CD4-positive, alpha-beta T cell treated with Interleukin-21 for 1 hour (primary cell): ENCODE measurements at places on chromosomes 16 and 17.

- DNase-seq, result no peak
Observed at GRCh38 chr17:30337393-30337999, 3.6 kb upstream of the TMIGD1 start.

DNA sequence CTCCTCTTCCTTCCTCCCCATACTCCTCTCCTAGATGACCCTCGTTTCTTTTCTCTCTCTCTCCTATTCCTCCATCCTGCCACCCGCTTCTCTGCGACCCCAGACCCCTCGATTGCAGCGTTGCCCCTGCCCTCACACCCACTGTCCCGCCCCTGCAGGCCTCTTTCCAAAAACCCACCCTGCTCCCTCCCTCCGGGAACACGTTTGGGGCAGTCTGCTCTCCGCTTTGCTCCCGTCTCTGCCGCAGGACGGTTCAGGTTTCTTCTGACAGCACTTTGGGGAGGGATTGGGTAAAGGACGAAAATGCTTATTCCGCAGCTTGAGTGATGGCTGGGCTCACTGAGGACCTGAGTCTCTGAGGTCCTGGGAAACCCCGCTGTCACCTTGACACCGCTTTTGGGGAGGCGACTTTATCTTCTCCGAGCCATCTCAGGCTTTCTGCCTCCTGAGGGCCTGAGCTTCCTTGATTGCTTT lies 690 bp downstream of the NDE1 start:
- DNase-seq, result peak; percentile 65

- DNase-seq, result no peak
Observed at GRCh38 chr17:68567035-68567434, 34.1 kb downstream of the FAM20A start.

DNA sequence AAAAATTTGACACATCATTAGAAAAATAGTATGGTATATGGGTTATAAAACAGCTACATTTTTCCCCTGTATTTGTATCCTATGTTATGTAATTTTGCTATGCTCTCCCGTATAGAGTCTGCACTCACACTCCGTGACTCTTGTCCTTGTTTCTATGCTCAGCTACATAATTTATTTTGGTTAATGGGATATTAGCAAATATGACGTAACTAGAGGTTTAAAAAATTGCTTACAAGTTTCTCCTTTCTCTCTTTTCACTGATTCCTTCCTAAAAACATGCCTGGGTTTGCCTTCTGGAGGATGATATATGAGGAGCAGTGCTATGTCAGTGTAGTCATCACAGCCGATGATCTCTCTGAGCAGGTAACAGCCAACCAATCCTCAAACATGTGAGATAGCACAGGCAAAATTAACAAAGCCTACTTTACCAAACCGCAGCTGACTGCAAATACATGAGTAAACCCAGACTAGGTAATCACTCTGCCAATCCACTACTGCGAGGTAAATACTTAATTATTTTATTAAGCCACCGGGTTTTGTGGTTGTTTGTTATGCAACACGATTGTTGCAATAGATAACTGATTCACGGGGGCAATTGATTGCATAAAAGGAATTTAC lies 126.9 kb downstream of the KIF2B start:
- DNase-seq, result no peak

GRCh38 chr16:78428193-78428592 lies 328.7 kb downstream of the WWOX start:
- no peak for DNase-seq

DNA sequence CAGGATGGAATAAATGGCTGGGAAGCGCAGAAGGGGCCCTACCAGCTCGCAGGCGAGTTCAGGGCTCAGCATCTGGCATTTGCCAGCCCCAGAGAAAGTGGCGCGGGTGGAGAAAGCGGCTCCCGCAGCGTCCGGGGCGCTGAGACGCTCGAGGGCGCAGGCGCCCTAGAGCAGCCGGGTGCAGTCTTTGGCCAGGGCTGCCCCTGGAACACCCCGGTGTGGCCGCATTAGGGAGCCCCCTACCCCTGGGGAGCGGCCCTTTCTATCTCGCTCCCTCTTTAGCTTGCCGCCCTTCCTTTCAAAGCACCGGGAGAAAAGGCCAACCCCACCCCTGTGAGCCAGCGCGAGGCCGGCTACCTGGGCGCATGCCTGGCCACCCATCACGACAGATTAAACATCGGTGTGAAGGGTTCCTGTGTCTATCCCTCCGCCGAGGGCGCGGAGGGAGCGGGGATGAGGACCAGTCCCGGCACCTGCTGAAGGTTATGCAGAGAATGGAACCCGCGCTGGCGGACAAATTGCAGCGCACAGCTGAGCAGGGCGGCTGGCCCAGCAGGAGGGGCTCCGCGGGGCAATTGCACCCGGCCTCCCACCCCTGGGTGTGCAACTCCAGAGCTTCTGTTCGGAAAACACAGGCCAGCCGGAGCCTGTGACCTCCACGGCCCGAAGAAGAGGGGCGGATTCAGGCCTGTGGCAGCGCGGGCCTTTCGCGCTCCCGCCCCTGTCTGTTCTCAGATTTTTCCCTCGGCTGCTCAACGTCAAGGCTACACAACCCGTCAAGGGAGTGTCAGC lies 15.6 kb upstream of the FOXF1 start:
- no peak for DNase-seq

DNA sequence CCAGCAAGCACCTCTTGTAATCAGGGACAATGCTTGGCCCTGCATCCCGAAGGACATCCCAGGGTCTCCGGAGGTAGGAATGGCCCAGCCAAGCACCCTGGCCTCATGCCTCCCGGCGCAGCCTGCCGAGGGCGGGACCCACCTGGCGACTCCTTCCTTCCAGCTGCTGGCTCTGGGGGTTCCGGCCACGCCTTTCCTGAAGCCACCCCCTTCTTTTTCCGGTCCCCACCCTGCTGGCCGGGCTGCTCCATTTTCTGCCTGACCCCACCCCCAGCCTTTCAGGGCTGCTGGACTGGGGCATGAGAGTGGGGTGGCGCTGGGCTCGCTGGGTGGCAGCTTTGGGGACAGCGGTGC lies 22.5 kb upstream of the CIBAR2 start:
- DNase-seq, result no peak

DNA sequence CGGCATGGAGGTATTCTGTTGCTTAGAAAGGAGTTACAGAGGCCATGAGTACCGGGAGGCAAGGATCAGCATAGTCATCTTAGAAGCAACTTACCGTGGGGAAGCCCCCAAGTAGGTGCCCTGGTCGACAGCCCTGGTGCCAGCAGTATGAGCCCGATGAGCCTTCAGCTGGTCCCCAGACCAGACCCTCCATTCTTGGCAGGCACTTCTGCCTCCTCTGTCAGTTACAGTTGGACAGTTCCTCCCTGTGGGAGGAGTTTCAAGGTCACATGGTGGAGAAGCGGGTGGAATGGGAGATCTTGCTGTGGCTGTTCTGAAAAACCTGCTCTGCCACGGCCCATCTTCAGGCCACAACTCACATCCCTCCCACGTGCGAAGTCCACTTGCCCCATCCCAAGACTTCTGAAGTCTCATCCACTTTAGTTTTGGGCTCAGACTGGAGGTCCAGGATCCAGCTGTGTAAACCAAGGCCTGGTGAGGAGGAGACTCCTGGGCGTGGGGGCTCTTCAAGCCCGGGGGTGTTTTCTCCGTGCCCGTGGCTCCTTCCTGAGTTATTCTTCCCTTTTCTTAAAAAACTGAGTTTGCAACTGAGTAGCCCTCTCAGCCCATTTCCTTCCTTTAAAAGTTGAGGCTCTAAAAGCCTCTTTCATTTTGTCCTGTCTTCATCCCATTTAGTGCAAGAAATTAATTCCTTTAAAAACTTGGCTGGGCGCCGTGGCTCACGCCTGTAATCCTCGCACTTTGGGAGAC lies 133.5 kb downstream of the SEC14L1 start:
- DNase-seq, result no peak

DNA sequence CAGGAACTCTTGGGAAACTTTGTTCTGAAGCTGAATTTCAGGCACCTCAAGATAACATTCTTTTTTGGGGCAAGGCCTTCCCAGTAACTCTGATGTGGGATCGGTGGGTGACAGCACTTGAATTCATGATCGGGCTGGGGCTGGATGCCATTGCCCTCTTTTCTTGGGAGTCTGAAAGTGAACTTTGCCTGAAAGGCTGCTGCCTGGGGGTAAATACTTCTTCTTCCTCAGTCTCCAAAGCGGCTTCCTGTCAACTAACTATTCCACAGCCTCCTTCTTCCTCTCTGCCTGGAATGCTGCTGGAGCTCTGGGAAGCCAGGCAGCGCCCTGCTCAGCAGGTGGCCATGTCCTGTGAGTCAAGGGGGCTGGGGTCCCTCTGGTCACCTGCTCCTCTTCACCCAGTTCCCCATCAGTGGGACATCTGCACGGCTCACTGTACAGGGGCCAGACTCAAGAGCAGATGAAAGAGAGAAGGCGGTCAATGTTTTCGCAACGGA lies 79.5 kb downstream of the WIPI1 start:
- no peak for DNase-seq

DNA sequence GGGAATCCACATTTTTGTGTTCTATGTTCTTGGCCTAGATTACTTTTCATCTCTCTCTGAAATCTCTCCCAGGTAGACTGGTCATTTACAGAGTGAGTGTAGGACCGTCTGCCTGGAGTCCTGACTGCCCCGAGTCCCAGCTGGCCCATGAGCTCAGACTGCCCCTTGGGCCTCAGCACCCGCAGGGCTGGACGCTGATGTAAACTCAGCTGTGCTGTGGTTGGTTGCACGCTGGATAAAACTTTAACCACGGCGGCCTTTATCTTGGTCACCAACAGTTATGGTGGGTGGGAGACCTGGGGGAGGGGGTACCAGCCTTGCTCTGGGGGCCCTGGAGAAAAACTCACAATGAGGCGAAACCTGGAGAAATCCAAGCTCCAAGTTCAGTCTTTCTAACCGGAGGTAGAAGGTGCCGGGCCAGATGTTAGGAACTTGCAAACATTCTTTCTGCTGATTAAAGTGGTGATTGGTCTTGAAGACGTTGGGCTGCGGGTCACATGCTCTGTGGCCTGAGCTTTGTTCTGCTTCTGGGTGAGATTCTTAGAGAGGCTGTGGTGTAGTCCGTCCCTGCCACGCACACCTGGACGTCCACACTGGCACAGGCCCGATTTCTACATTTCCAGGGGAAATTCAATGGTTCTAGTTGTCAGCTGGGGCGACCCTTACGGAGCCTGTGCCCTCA lies 6.9 kb downstream of the METRNL start:
- no peak for DNase-seq

DNA sequence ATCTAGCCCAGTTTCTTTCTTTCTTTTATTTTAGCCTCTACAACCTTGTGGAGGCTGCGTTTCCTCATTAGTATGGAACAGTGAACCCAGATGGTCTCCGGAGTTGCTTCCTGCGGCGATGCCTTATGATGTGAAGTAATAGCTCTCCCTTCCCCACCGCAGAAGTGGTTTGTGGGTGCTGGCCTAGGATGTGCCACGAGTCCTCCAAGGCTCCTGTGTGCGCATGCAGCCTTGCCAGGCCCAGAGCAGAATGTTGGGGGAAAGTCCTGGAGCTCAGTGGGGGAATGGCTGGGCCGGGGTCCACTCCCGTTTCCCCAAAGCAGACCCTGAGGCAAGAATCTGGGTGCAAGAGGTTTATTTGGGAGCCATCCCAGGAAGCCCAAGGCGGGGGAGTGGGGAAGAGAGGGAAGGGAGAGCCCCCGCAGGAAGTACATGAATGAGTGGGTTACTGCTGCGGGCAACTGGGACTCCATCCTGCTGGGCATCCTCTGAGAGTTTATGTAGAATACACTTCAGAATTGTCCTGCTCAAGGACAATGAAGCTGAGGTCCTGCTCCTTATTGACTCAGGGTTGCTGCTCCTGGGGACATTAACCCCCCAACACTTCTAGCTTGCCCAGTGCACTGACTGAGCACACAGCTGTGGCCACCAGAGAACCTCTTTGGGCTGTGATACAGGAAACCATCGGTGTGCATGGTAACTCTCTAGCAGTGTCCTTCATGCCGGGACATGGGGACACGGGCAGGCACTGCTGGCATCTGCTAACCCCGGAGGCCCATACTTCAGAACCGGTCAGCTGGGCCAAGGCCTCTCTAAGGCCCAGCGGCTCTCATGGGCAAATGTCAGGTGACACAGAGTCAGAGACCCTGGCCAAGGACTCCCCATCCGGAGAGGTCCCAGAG lies 3.7 kb upstream of the HCRT start:
- DNase-seq, result no peak

GRCh38 chr16:27455700-27456099 lies 53.7 kb downstream of the IL21R start:
- DNase-seq, result no peak

- DNase-seq, result no peak
Observed at GRCh38 chr16:79928142-79928873, 327.8 kb upstream of the MAF start.

DNA sequence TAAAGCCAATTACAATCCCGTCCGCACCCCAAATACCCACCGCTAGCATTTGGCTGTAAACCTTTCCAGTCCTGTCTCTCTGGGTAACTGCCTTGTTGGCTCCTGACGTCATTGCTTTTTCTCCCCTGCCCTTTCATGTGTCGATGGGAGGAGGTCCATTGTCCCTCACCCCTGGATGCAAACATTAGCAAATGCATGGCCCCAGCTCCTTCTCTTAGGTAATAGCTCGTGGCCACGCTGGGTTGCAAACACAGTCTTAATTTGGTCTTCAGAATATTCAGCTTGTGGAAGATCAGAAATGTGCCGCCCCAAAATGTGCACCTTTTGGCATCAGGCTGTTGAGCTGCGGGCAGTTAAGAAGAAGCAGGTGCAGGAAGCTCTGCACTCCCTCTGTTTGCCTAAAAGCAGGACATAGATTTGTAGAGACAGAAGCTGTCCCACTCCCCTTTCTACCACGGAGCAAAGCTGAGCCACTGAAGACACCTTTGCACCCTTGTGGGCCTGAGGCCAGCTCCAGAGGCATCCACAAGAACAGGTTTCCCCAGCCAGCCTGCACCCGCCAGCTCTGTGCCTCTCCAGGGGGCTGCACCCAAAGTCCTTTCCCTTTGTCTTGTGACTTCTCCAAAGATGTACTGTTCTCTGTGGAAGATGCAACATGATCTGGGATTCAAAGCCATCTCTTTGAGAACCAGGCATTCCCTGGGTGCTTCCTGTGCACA lies 127.3 kb downstream of the MGAT5B start:
- no peak for DNase-seq

- DNase-seq, result no peak
Observed at GRCh38 chr17:27430383-27430840, 25.8 kb upstream of the KSR1 start.

GRCh38 chr16:46916980-46917379 lies 32.8 kb downstream of the GPT2 start:
- no peak for DNase-seq

- no peak for DNase-seq
Observed at GRCh38 chr17:75199886-75200618, 5.4 kb upstream of the NUP85 start.

GRCh38 chr17:280216-280615 lies 72.4 kb downstream of the RPH3AL start:
- DNase-seq, result no peak

DNA sequence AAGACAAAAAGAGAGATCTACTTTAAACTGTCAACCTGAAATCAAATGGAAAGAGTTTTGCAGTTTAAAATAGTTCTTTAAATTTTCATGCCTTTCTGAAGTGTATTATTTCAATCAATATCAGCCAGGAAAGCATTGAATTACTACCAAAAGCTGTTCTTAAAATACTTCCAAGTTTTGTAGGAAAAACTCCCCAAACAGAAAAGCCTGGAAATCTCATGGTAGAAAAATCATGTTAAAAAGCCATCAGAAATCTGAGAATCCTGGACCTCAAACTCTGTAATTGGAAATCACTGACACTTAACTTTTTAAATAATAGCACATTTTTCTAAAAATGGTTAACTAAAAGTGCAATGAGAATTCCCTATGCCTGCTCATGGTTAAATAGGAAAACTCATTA lies 63.3 kb upstream of the CNTNAP4 start:
- no peak for DNase-seq
